ENCODE measurements at places on chromosomes 6 and 20.

DNA sequence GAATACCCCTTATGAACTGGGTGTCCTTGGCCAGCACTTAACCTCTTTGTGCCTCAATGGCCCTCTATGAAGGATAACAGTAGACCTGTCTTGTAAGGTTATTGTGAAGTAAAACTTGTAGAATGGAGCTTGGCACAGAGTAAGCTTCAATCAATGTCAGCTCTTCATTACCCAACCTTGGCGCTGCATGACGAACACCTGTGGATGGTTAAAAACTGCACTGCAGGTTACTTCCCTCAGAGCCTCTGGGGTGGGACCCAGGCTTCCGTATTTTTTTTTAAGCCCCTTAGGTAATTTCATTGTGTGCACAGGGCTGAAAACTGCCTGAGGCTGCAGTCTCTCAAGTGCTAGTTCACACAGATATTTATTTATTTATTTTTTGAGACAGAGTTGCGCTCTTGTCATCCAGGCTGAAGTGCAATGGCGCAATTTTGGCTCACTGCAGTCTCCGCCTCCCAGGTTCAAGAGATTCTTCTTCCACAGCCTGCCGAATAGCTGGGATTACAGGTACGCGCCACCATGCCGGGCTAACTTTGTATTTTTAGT is 42.8 kb upstream of the SLC23A2 start:
- no peak for DNase-seq

GRCh38 chr20:9280666-9281065 is 211.8 kb downstream of the PLCB4 start:
- DNase-seq: no peak

DNA sequence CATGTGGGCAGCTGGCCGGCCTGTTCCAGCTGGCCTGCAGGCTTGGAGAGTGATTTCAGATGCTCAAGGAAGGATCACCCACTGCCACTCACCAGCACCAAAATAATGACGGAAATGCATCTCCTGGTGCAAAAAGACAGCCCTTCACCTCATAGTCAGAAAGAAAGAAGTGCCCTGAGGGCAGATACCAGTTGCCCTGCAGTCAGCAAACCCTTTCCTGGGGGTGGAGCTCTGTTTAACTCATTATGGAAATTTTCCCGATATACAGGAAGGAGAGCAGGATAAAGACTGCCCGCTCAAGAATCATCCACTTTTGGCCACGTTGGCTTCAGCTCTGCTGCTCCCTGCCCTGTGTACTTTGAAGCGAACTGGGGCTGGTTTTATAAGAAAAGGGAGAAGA is 127.9 kb downstream of the GRM4 start:
- DNase-seq: no peak

GRCh38 chr20:59071216-59071615 is 28.6 kb upstream of the PRELID3B start:
- no peak for DNase-seq

DNA sequence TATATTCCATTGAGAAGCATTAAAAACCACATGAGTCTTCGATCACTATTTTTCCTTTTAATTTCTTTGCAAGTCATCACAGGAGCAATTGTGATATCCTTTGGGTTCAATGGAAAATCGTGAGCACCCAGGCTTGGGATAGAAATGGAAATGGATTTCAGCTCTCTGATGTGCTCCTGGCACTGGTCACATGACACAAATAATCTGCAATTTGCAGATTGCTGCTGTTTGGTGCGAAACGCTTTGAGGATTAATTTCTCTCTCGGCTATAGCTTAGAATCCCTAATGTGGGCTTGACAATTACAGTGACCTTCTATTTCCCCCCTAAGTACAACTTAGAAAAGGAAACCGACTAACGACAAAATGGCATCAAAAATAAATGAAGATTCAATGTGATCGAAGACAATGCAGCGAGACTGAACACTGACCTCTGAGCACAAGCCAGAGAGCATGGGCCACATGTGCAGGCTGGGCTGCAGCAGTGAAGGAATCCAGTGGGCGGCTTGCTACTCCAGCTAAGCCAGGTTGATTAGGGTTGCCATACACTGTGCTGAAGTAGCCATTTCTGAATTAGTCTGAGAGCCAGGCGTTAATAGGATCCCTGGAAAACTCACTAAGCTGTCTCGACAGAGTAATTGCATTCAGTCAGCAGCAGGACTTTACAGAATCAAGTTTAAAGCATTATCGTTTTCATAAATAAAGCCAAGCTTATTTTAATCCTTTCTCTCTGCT is 301.8 kb upstream of the AGPAT4 start:
- DNase-seq: no peak

- DNase-seq: no peak
Measured at GRCh38 chr6:139970591-139970991, 596.1 kb upstream of the CITED2 start.

- DNase-seq: no peak
Measured at GRCh38 chr6:83199863-83200225, 6.7 kb downstream of the RWDD2A start.

- DNase-seq: no peak
Measured at GRCh38 chr6:147216915-147217314, 12.7 kb downstream of the STXBP5 start.

DNA sequence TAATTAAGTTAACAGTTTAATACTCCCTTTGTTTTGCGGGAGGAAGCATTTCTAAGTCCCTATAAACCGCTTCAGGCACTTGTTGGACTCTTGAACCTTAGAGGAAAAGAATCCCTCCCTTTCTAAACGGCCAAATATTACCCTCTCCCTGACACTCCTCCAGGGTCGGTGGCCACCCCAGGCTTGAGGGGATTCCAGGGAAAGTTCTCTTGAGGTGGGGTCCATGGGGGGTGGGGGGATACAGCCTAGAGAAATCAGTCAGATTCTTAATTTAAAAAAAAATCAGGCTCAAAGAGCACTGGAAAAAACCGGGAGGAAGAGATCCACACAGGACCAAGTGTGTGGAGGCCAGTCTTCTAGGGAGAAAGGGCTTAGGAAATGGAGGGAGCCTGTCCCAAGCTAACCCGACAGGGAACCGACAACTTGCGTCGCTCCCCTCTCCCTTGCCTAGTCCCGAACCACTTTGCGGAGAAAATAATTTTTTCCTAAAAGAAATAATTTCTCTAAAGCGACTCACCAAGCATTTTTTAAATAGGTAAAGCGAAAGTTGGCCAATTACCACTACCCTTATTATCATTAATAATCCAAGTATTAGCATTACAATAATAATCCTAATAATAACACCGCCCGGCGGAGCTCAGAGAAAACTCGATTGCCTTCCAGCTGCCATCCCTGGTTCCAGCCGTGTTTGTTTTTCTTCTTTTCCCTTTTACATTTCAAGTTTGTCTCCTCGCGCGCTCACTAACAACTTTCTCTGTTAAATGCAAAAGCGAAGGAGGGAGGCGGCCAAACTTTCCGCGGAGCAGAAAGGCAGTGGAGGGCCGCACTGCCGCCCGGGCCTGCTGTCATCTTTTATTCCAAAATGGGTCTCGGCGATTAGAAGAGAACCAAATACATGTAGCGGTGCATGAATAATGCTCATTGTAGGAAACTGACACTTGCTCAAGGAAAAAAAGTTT is 4.8 kb downstream of the NR2E1 start:
- no peak for DNase-seq

GRCh38 chr6:163790266-163790840 is 375.8 kb downstream of the QKI start:
- DNase-seq: no peak

DNA sequence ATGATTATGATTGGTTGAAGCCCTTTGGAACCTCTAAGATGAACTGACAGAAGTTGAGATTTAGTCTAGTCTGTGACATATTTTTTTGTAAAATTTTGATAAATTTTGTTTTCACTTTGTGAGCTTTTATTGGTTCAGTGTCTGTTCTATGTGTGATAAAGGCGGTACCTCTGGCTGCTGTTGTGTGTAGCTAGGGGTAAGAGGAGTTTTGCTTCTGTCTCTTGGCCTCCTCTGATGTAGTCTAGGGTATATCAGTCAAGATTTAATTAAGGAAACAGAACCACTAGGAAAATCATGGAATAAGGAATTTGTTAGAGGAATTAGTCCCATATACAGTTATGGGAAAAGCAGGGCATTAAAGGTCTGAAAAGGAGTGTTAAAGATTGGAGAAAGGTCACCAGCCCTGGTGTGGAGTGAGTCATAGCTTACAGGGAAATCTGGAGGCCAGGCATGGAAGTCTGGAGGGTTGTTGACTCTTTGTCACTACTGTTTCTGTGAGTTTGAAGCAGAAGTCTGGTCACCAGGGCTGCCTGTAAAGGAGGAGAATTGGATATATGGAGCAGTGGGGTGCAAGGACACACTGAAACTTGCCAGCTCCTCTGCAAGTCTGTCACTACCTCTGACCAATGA is 28.5 kb downstream of the CDC5L start:
- DNase-seq: no peak

DNA sequence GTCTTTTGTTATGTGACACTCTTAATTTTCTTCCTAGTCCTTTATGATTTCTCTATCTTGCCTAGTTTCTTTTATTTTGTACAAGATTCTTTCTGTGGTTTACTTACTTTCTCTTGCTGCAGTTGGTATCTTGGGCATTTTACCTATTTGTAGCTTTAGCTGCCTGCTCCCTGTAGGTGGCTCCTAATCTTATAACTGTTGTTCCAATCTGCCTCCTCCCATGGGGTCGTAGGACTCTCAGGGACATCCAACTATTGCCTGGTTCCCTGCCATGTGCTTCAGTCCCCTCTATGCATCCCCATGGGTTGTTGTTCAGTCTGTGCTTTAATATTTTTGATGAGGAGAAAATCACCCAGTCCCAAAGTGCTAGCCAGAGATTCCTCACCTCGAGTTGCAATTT is 31.4 kb downstream of the RIN2 start:
- DNase-seq: no peak

GRCh38 chr20:63848003-63848911 is 13.0 kb upstream of the ABHD16B start:
- no peak for DNase-seq

- DNase-seq: no peak
Measured at GRCh38 chr6:142500250-142500786, 198.5 kb downstream of the ADGRG6 start.

DNA sequence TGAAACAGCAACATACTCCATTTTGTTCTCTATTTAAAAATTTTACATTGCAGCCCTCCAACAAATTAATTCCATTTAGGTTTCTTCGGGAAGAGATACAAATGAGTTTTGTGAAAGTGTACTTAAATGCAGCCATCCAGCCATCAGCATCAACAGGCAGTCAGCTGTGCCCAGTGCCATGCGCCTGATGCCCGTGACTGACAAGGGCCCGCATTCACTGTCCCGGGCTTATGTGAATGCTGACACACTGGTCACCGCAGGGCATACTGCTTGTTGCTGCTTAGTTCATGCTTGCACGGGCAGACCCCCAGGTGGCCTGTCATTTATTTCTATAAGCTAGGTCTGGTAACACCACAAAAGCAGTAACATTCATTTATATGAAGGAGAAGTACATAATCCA is 224.9 kb upstream of the QKI start:
- DNase-seq: no peak

GRCh38 chr6:2680264-2680922 is 70.3 kb downstream of the MYLK4 start:
- DNase-seq: no peak

- DNase-seq: no peak
Measured at GRCh38 chr6:35483490-35483889, 13.4 kb downstream of the TEAD3 start.

DNA sequence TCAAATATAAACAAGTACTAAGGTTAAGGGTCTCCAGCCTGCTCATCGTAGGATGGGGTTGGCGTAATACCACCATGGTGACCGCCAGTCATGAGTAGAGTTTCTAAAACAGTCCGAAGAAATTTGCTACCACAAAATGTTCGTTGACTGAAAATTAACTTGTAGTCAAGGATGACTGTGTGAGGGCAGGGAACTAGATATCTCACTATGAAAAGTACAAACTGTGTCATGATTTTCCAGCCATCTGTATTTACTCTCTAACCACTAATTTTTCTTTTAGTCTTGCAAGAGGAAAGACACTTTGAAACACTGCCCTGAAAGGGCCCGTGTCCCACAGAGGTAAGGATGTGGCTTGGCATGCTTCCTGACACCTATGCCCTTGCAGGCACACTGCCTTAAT is 99.7 kb downstream of the IRF4 start:
- no peak for DNase-seq

DNA sequence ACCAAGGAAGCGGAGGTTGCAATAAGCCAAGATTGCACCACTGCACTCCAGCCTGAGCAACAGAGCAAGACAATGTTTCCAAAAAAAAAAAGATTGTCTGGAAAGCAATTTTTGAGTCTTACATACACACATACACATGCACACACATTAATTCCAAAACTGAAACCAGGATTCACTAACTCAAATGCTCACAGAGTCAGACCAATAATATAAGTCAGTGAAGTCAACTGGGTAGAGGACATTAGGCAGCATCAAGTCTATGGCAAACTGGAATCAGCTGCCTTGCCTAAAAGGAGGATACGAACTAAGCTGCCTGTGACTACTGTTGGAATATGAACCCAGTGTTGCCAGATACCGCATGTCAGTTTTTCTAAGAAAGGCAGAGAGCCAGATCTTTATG is 15.7 kb downstream of the REM1 start:
- DNase-seq: no peak

DNA sequence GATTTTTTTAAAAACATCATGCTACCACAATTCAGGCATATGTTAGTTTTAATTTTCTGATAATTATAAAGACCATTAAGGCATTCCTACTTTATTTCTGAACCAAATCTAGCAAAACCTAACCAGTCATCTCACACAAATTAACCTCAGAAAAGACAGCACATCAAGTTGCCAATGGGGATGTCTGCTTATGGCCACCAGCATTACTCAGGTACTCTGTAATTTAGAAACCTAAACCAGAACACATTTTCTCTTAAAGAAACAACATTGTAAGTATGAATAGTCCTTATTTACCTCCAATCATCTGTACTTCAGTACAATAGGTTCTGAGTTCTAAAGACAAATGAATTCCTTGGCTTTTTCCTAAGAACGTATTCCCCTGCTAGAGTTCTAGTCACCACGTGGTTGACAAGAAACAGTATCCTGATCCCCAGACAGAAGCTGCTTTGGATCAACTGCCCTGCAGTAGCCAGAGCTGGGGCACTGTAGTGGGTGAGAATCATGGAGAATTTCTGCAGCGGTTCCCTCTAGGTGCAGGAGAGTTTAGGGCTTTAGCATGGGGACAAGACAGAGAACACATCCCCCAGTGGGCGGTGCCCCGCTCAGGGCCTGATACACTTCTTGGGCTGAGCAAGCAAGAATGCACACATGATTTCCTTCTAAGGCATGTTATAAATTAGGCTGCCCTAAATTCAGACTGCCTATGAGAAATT is 15.4 kb downstream of the GCLC start:
- no peak for DNase-seq

DNA sequence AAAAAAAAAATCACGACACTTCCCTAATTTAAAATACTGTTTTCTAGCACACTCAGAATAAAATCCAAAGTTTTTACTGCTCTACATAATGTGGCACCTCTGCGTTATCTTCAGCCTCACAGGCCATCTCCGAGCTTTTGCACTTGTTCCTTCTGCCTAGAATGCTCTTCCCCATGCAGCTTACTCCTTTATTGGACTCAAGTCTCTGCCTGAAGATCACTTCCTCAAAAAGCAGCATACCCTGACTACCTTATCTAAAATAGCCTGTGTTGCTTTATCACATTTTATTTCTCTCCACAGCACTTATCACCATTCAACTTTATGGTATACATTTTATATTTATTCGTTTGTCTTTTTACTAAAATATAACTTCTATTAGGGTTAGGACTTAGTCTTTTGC is 2.3 kb downstream of the ZNF322 start:
- DNase-seq: no peak

All from thymus (tissue), 14 donors.